EH (cell line): ENCODE measurements at places on chromosomes 4 and X.

DNA sequence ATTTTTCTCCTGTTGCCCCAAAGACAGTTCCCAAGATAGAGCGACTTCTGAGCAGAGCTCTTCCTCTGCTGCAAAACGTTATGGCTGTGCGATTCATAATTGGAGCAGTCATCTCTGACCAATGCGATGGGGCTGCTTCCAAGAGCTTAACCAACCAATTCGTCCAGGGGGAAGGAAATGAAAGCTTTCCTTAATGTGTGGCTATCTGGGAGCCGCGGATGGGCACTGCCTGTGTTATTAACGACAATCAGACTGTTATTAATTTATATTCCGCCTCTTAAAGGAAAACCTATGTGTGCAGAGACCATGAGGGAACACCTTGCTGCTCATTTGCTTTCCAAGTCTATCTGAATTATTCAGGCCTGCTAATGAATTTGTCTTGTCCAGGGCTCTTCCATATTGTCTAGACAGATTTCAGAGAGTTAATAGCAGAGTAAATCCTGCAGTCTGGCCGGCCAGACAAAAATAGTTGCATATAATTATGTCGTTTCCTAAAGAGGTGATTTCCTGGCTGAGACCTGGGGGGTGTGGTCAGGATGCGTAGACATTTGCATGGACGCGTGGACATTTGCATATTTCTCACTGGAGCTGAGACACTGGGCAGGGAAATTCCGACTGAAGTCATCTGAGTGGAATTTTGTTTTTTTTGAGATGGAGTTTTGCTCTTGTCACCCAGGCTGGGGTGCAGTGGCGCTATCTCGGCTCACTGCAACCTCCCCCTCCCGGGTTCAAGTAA, 135.4 kb downstream of the HMX1 start:
- DNase-seq: no peak

DNA sequence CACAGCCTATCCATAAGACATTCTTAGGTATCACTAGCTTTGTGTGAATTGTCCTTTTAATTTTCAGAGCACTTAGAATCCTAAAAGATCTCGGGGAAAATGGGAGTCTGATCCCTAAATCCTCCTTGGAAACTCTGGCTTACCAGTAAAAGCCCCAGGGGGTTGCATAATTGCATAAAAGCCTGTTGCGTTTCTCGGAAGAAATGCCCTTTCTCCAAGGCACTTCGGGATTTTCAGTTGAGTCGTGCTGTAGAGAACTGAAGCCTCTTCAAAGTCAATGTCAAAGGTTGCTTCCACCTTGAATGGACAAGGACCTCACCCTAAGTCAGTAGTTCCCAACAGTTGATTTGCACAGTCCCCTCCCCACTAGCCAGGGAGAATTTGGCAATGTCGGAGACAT, 20.8 kb downstream of the FAM184B start:
- no peak for DNase-seq

- DNase-seq: no peak
Measured at GRCh38 chr4:164683040-164683439, 70.9 kb upstream of the SMIM31 start.

- no peak for DNase-seq
Measured at GRCh38 chr4:42995343-42995944, 102.9 kb downstream of the GRXCR1 start.

GRCh38 chr4:40507977-40508376, 121.7 kb downstream of the RBM47 start:
- DNase-seq: no peak

GRCh38 chr4:73751166-73751565, 10.8 kb downstream of the CXCL8 start:
- DNase-seq: no peak

- DNase-seq: no peak
Measured at GRCh38 chr4:114986133-114986532, 127.3 kb downstream of the NDST4 start.

DNA sequence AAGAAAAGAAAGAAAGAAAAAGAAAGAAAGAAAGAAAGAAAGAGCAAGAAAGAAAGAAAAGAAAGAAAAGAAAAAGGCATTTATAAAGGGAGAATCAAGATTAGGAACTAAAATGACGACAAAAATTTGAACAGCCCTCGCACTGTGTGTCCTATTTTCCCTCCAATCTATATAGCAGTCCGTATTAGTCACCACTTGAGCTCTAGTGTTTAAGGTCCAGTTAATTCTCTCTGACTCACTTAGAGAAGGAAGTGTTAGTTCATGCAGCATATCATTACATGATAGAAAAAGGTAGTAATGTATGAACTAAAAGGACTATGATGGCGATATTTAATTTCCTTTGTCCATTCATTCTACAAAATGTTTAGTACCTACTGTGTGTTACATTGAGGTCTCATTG, 122.7 kb downstream of the CBLL2 start:
- DNase-seq: peak; percentile 51

DNA sequence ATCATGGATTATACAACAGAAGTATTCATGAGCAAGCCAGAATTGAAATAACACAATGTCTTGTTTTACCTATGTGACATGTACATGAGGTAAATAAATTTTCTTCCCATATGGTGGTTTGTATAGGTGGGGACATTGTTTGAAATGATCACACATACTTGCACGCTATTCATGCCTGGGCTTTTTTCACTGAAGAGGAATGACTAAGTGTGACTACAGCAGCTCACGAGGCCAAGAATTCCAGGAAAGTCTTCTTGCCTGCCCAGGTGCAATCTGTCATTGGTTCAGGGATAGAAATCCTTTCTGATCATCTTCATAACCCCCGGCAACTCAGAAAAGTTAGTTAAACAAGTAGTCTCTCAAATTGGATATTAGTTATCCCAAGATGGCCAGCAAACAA, 36.3 kb upstream of the AREG start:
- DNase-seq: peak; percentile 24

DNA sequence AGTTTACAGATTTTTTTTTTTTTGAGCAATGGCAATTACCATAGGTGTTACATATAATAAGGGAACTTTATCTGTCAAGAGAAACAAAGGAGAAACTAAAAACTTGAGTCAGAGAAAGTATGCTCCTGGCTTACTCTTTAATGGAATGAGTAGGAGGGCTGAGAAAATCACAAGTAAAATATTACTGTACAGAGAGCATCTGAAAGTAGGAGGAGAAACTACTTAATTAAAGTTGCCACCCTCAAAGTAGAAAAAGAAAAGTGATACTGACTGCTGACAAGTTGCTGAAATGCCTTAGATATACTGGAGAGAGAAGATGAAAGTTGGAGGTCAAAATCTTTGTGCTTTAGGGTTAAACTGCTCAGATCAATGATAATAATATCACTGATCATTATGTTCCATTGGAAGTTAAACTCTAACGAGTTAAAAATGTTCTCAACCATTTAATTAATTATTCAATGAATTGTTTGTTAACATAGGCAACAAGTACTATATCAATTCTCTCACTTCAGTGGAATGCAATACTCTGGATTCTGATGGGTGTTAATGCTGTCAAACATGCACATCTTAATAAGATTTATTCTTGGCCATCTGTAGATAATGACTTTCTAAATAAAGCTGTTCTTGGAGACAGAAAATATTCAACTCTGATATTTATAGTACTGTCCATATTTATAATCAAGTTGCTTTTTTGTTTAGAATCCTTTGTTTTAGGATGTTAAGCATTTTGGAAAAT, 61.2 kb upstream of the CAMK2D start:
- no peak for DNase-seq

DNA sequence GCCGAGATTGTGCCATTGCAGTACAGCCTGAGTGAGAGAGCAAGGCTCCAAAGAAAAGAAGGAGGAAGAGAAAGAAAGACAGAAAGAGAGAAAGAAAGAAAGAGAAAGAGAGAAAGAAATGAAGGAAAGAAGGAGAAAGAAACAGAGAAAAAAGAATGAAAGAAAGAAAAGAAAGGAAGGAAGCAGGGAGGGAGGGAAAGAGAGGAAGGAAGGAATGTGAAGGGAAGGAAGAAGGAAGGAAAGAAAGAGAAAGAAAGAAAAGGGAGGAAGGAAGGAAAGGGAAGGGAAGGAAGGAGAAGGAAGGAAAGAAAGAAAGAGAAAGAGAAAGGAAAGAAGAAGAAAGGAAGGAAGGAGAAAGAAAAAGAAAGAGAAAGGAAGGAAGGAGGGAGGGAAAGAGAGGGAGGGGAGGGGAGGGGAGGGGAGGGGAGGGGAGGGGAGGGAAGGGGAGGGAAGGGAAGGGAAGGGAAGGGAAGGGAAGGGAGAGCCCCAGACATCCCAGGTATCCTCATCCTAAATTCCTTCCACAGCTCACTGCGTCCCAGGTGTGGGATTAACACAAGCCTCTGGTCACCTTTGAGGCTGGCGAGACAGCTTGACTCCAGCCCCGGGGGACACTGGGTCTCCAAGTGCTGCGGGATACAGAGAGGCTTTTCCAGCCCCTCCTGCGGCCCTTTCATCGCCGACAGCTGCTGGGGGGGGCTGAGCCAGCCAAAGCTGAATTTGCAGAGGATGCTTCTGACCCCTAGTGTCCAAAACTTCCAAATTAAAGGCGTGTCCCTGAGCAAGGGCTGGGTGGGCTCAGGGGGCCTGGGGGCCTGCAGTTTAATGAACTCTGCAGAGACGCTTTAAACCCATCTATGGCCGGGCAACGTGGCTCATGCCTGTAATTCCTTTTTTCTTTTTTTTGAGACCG, 24.2 kb upstream of the CSF2RA start:
- no peak for DNase-seq

GRCh38 chr4:15451866-15452765, 17.6 kb upstream of the CC2D2A start:
- peak; percentile 96 for DNase-seq

- DNase-seq: no peak
Measured at GRCh38 chrX:148372925-148373324, 127.5 kb upstream of the AFF2 start.

GRCh38 chr4:20393486-20394100, 141.9 kb downstream of the SLIT2 start:
- DNase-seq: peak; percentile 25

- no peak for DNase-seq
Measured at GRCh38 chr4:176188654-176189053, 6.7 kb downstream of the SPATA4 start.

DNA sequence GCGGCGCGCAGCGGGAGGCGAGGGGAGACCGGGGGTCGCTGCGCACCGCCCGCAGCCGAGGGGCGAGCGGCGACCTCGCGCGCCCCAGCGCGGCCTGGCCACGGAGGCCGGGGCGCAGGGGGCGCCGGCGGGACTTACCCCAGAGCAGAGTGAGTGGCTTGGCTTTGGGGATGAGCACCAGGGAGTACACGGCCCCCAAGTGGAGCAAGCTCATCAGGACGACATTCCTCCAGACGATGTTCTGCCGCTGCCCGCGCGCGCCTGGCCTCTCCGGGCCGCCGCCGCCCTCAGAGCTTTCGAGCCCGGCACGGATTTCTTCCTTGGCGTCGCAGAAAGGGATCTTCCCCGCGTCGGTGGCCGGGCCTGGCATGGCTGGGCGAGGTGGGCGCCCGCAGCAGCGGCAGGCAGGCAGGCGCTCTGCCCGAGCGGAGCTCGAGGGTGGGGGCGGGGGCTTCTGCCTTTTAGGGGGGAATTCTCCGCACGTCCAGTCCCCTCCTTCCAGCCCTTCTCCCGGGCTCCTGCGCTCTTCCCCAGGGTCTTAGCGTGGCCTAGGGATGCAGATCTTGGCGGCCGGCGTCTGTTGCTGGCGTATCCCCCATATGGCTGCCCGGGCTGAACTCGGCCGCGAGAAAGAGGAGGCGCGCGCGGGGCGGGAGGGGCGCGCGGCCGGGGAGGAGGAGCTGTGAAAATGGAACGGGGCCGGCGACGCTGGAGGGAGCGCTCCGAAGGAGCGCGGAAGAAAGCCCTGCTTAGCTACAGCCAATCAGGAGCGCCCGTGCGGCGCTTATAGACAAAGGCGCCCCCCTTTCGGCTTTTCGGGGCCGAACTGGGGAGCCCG, at the start of gene SCD5:
Gene SCD5 (minus strand): TSS at position 629 of the 838 bp plus-strand sequence. CDS start 259 bp downstream, at position 370.
- peak; percentile 91 for DNase-seq

DNA sequence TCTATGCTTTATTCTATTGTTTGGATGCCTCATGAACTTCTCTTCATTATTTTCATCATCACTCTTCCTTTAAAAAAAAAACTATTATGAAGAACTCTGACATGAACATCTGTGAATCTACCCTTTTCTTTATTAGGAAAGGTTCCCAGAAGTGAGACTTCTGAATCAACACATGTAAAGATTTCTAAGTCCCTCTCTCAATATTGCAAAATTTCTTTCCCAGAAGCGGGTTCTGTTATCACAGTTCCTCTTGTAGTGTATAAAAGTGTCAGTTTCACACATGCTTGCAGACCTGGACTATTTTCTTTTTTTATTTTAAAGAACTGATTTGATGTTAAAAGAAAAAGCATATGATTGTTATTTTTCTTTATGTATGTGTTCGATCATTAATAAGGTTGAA, 330.8 kb upstream of the KLF3 start:
- DNase-seq: no peak

- DNase-seq: no peak
Measured at GRCh38 chrX:119423631-119424030, 24.5 kb downstream of the SLC25A43 start.

- DNase-seq: peak; percentile 31
Measured at GRCh38 chr4:6562931-6563901, 11.8 kb upstream of the MAN2B2 start.

- no peak for DNase-seq
Measured at GRCh38 chr4:184416913-184417734, 57.2 kb downstream of the IRF2 start.

DNA sequence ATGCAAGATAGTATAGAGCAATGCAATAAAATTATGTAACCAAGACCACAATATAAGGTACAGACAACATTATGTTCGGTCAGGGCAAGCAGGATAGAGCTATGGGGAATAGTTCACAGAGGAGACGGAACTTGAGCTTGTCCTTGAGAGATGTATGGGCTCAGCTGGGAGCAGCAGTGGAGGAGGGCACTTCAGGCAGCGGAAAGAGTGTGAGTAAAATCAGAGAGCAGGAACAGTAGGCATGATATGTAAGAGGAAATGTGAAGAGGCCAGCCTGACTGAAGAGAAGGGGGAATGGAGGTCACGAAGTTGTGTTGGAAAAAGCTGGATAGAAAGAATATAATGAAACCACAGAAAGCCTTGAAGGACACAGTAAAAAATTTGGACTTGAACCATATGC, 217.2 kb upstream of the NOCT start:
- no peak for DNase-seq

GRCh38 chr4:104879854-104880253, 266.8 kb upstream of the TET2 start:
- no peak for DNase-seq
